ENCODE measurements at places on chromosomes 2 and 18. TPM values are rescaled to one million over a fixed set of nuclear protein-coding genes. Genes with fewer than 3 reads are reported as not detected.

- DNase-seq = no peak
These were observed 47.4 kb downstream of the TANC1 start for GRCh38 chr2:159015823-159016222.

GRCh38 chr2:216302981-216303676 lies 69.2 kb downstream of the MARCHF4 start:
- DNase-seq = no peak

DNA sequence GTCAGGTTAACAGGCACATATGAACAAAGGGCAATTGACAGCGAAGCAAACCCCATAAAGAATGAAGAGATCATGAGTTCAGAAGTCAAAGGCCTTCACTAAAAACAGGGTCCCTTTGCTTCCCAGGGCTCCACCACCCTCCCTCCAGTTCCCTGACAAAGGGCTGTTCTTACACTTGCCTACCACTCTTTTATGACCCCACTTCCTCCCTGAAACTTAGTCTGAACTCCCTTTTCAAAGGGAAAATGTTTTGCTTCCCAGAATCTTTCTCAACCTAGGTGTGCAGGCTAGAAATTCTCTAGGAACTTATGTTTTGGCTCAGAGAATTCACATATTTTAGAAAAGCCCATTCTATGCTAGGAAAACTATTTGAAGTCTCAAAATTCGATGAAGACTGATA lies 86.0 kb upstream of the ITGA4 start:
- no peak for DNase-seq

- no peak for DNase-seq
These were observed 34.2 kb upstream of the NCOA1 start for GRCh38 chr2:24456599-24457556.

Gene DLX1
- total RNA-seq = 48.9 TPM

Gene FOXI3
- total RNA-seq = 0.12 TPM

Gene POTEI
- total RNA-seq = 1.3 TPM

Data from neural crest cell (in vitro differentiated cells).